WTC11 (cell line): ENCODE measurements at places on chromosomes 4 and X. TPM values are rescaled to one million over a fixed set of nuclear protein-coding genes. Genes with fewer than 3 reads are reported as not detected.

The DAPP1 gene
- 0.07 TPM in 1 of 3 replicates, not detected in the others for total RNA-seq

DNA sequence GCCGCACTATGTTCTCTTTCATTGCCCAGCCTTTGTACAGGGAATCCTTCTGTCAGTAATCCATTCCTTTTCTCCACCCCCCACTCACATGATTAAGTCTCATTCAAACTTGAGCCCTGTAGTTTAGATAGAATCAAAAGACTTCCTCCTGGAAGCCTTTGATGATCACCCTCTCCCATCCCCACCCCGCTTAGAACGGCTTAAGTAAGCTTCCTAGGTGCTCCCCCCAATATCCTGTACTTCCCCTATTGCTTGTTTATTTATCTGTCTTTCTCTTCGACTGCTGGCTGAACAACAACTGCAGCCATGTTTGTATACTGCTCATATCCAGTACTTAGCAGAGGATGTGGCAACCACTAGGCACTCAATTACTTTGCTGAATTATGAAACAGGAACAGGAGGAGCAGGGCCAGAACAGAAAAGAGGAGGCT, 38.5 kb upstream of the GPC3 start:
- H3K27ac ChIP-seq: no peak overlapping the region
- H3K4me1 ChIP-seq: peaks cover 12% of the 10 kb centered on the region
- DNase-seq: no peak
- no peaks in the 10 kb centered on the region for H3K27me3 ChIP-seq
- H3K36me3 ChIP-seq: no peaks in the 10 kb centered on the region

GRCh38 chr4:172985552-172985951, 183.1 kb upstream of the GALNT7 start:
- H3K27ac ChIP-seq: 0 out of 2 replicates have a peak overlapping the region, but pooled peaks have one; percentile 7
- H3K36me3 ChIP-seq: peaks cover 31% of the 10 kb centered on the region
- H3K4me3 ChIP-seq: no peak overlapping the region
- H3K27me3 ChIP-seq: no peaks in the 10 kb centered on the region
- H3K4me1 ChIP-seq: peaks cover 31% of the 10 kb centered on the region

- H3K27ac ChIP-seq: no peak overlapping the region
- no peak for DNase-seq
- H3K4me3 ChIP-seq: no peak overlapping the region
These were observed 38.1 kb upstream of the PDE5A start for GRCh38 chr4:119666653-119667091.

GRCh38 chr4:174156239-174156826, 127.1 kb downstream of the FBXO8 start:
- DNase-seq: no peak
- H3K36me3 ChIP-seq: no peaks in the 10 kb centered on the region
- no peak overlapping the region for H3K4me3 ChIP-seq
- H3K4me1 ChIP-seq: peaks cover 3% of the 10 kb centered on the region; the same call in 1 of the 2 replicates

The SPIN4 gene
- 11.6 to 12.4 TPM (median 11.9 TPM) in 3 replicates for total RNA-seq

GRCh38 chrX:153688506-153688905, 780 bp downstream of the SLC6A8 start:
- peaks cover 15% of the 10 kb centered on the region for H3K4me1 ChIP-seq
- H3K27ac ChIP-seq: no peak overlapping the region
- no peaks in the 10 kb centered on the region; the same call in 1 of the 2 replicates for H3K27me3 ChIP-seq
- H3K4me3 ChIP-seq: no peak overlapping the region

DNA sequence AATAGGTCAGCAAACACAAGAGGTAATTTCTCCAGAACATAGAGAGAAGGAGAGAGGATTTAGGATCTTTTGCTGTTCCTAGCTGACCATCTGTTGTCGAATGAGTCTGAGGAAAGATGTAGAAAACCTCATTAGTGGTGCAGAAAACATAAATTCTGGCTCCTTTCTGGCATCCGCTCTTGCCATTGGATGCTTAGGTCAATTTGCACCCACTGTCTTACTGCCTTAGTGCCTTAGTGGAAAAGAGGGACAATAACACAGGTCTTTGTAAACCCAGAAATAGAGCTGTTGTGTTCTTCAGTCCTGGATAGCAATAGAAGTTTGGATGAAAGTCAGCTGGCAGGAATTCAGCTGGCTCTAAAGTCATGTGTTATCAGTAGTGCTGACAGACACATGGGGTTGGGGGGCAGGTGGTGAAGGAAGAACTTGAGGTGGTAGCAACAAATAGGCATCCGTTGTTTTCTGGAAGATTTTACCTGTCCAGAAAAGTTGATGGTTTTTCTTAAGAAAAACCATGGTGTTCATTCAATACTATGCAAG, 78.2 kb downstream of the GLRA2 start:
- H3K36me3 ChIP-seq: peaks cover 5% of the 10 kb centered on the region; the same call in 1 of the 2 replicates
- DNase-seq: no peak
- peaks cover 9% of the 10 kb centered on the region; the same call in 1 of the 2 replicates for H3K4me1 ChIP-seq
- H3K4me3 ChIP-seq: no peak overlapping the region
- H3K27me3 ChIP-seq: no peaks in the 10 kb centered on the region

DNA sequence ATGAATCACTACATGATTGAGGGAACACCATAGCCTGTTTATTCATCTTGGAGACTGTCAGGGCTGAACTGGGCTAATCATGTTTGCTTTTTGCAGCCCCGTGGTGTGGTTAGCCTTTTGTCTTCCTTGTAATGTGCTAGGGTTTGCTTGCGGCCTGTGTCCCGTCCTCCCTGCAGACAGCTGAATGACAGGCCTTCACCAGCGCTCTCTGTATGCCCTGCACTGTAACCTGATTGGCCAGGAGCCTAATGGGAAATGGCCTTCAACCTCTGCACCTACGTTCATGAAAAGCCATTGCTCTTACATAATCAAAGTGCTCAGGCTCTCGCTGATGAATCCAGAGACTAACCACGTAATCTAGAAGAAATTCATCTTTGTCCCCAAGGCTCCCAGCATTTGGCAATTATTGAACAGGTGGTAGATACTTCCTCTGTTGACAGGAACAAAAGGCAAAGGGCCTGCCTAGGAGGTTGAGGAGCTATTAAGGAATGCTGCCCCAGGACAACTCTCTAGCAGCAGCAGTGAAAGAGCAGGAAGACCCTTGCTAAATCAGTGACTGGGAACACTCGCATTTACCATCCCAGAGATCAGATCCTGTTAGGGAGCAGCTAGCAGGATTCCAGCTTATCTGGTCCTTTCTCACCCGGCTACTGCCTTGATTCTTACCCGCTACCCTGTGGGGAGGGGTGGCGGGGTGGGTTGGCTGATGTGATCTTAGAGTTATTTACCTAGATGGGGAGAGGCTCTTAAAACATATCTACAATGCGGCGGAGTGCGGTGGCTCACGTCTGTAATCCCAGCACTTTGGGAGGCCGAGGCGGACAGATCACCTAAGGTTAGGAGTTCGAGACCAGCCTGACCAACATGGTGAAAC, 42.3 kb upstream of the FAT1 start:
- no peak overlapping the region for H3K4me3 ChIP-seq
- H3K4me1 ChIP-seq: peaks cover 11% of the 10 kb centered on the region
- no peak overlapping the region for H3K27ac ChIP-seq
- DNase-seq: no peak

DNA sequence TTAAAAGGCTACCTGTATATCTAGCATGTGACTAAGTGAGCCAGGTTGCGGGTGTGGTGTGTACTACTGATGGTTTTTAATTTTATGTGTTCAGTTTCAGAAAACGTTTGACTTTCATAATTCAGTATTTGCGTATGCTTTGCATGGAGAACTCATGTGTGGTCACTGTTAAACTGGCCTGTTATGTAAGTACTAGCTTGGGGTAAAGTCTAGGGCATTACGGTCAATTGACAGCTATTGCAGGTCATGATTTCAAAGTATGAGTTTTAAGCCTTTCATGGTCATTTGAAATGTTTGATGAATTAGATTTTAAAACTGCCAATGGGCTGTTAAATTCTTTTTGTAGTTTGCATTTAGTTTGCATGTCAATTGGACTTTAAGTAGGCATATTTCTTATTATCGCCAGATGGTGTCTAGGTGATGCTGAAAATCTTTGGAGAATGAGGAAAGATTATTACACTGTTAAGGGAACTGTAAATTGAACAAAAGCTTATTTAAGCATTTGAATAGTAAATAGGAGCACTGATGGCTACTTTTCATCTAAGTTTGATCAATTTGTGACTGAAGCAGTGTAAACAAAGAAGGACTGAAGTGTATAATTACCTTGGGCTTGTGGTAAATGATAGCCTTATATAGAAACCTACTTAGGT, 563.4 kb downstream of the DACH2 start:
- H3K4me3 ChIP-seq: no peak overlapping the region
- H3K36me3 ChIP-seq: no peaks in the 10 kb centered on the region
- H3K27ac ChIP-seq: no peak overlapping the region
- DNase-seq: no peak
- H3K27me3 ChIP-seq: no peaks in the 10 kb centered on the region

The OPRPN gene
- total RNA-seq: not detected in 3 replicates

The KLKB1 gene
- total RNA-seq: 9.8 to 10.1 TPM (median 10.1 TPM) in 3 replicates

The INTU gene
- 15.0 to 18.6 TPM (median 17.9 TPM) in 3 replicates for total RNA-seq
